ENCODE measurements at places on chromosomes 4 and X.
A peak's percentile ranks its signal among the peaks of the same experiment; 100 is the strongest.

DNA sequence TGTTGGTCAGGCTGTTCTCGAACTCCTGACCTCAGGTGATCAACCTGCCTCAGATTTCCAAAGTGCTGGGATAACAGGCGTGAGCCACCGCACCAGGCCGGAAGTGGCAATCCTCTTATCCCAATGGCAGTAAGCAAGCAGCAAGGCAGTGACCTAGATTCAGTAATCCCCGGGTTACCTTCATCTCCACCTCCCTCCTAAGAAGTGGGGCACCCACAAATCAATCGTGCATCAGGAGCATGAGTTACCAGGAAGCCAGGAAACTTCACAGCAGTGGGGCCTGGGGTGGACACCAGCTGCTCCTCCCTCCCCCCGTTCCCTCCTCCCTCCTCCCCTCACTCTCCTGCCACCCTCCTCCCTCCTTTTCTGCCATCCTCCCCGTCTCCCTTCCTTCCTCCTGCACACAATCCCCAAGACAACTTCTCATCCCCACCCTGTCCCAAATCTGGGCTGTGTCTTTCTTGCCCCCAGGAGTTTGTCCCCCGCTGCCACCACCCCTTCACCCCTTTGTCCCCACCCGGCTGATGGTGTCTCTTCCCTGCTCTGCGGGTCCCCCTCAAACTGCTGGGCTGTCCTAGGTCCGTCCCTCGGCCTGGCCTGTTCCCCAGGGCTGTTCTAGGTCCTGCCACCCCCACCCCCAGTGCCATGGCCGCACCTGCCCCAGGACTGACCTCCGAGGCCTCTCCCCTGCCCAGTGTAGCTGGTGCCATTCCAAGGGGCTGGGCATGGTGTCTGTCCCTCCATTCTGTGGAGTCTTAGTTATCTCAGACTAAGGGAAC lies 2.2 kb downstream of the PDE6B start:
- no peak for DNase-seq

- no peak for DNase-seq
These were observed 238.7 kb upstream of the NR3C2 start for GRCh38 chr4:148680884-148681283.

- DNase-seq, result peak; percentile 89
These were observed 367.2 kb downstream of the BMPR1B start for GRCh38 chr4:95124906-95125504.

- peak; percentile 70 for DNase-seq
These were observed 20.5 kb downstream of the PSMD10 start for GRCh38 chrX:108070891-108071290.

- DNase-seq, result no peak
These were observed 258.5 kb downstream of the PABPC4L start for GRCh38 chr4:133943081-133943480.

- DNase-seq, result no peak
These were observed 6.0 kb upstream of the PNMA6F start for GRCh38 chrX:153327561-153327960.

DNA sequence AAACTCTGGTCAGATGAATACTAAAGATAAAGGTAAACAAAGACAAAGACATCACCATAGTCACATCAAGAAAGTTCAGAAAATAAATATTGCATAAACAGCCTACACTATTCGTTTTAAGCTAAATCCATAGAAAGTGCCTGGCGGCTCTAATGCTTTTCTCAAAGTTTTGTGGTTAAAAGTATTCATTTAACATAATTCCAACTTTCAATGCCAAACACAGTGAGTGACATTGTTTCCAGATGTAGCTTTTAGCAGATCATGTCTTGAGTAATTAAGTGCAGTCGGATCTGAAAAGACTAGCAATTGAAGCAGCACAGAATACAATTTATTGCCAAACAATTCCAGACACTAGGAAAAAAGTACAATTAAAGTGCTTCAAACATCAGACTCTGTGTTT lies 287.1 kb upstream of the ADGRL3 start:
- DNase-seq, result no peak

DNA sequence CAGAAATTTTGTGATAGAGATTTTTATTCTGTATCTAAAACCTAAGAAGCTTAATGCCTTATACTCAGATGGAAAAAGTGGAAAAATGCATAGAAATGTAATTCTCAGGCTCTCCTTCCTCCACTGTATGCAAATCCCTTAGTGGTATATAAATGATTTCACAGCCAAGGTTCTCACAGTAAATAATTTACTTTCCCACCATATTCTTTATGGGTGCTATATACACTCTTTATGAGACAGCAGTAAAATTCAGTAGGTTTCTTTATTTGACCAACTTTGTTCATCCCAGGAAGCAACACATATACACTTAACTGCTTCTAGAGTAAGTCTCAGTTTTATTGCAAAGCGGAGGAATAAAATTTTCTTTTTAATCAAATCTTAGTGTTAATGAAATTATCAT lies 1399.7 kb downstream of the PCDH7 start:
- DNase-seq, result no peak

GRCh38 chr4:96189761-96190160 lies 349.9 kb downstream of the PDHA2 start:
- DNase-seq, result no peak

DNA sequence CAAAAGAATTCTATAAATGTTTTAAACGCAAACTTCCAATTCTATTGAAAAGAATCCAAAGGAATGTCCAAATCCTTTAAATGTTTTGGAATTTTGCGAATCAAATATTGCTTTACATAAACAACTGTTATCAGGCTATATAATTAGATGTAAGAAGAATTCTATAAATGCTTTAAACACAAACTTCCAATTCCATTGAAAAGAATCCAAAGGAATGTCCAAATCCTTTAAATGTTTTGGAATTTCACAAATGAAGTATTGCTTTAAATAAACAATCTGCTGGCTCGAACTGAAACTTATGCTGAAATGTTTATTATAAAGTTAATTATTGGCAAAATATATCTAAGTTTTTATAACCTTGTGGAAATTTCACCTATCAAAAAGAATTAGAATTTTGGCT lies 16.1 kb downstream of the DAPP1 start:
- DNase-seq, result no peak

DNA sequence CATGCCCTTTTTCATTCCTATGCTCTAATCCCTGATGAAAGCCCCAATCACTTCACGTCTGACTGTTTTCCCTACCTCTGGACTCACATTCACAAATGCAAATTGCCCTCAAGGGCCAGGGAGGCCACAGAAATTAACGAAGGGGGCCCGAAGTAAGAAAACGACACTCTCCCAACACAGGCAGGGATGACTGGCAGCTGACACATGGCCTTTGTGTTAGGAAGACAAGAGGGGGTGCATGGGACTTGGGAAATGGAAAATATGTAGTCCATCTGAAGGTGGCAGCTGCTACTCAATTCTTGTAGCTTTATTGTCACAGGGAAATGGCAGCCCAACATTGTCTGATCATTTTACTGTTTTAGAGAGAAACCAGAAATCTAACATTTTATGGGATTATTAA lies 12.3 kb upstream of the SPARCL1 start:
- no peak for DNase-seq

DNA sequence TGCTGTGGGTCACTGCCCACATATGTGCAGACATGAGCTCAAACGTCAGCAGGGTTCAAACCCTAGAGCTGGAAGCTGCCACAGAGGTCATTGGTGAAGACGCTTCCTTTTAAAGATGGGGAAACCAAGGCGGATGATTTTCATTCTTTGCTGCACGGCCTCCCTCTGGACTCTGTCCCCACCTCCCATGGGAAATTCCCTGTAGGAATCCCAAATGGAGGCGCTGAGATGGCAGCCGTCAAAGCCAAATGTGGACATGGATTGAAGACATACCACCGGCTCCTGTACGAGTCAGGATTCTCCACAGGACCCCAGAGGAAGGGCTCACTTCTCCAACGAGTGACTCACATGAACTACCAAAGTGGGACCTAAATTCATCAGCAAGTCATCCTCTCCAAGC lies 286.4 kb downstream of the CRLF2 start:
- no peak for DNase-seq

- no peak for DNase-seq
These were observed 66.6 kb upstream of the NAF1 start for GRCh38 chr4:163233321-163233720.

GRCh38 chr4:1178300-1179088 lies 6.1 kb upstream of the SPON2 start:
- DNase-seq, result no peak

DNA sequence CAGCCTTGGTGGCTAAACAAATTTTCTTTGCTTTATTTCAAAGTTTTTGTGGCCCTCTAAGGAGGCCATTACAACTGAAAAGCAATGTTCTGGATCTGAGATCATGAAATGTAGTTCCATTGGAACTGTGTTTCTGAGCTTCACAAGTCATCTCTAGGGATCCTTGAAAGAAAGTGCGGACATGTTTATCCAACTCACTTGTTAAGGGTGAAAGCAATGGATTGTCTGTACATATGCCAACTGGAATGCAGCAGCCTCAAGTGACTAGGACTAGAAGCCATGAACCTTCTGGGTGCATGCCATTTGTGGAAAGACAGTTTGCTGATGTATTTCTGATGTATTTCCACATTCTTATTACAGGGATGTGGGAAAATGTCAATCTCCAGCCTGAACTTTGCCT lies 36.7 kb upstream of the KLHL13 start:
- DNase-seq, result no peak

- no peak for DNase-seq
These were observed 320.1 kb upstream of the NDST4 start for GRCh38 chr4:115433491-115433890.

DNA sequence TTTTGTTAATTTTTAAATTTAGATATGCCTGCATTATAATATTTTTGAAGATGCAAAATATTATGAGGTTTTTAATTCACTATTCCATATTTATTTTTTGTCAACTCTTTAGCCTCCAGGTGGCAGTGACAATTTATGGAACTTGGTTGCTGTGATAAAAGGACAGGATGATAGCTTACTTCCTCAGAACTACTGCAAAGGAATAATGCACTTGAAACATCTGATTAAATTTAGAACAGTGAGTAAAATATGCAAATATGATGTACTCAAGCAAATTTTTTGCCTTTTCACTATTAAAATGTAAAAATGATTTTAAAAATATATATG lies 45.1 kb downstream of the SPATA4 start:
- DNase-seq, result peak; percentile 56

- peak; percentile 77 for DNase-seq
These were observed 192.9 kb downstream of the ARHGAP10 start for GRCh38 chr4:147924604-147925412.

- peak; percentile 65 for DNase-seq
These were observed 132.8 kb upstream of the FUNDC1 start for GRCh38 chrX:44675362-44676024.

GRCh38 chr4:74934888-74935287 lies 2.0 kb downstream of the PARM1 start:
- no peak for DNase-seq

DNA sequence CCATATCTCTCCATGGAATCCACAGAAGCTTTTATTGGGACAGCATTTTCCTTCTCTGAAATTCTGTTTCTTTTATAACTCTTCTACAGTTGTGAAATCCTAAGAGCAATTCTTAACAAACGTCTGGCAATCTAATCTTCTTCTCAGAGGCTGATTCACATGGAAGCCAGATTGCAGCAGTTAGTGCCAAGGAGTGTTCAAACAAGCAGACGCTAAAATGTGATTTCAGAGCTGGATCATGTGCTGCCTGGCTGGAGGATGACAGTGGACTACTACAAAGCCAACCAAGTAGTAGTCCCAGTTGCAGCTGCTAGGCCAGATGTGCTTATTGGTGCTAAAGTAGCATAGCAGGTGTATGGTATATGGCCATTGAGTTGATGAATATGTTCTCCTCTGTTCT lies 27.7 kb upstream of the GLRB start:
- peak; percentile 85 for DNase-seq

- no peak for DNase-seq
These were observed 40.9 kb downstream of the RPA4 start for GRCh38 chrX:96924581-96924980.

DNA sequence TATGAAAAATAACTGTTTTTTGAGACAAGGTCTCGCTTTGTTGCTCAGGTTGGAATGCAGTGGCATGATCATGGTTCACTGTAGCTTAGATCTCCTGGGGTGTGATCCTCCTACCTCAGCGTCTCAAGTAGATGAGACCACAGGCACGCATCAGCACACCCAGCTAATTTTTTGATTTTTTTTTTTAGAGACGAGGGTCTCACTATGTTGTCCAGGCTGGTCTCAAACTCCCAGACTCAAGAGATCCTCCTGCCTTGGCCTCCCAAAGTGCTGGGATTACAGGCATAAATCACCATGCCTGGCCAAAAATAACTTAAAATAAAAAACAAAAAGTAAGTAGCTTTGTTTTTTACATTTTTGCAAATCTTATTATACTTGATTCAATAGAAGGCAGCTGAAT lies 63.3 kb downstream of the NOCT start:
- no peak for DNase-seq

DNA sequence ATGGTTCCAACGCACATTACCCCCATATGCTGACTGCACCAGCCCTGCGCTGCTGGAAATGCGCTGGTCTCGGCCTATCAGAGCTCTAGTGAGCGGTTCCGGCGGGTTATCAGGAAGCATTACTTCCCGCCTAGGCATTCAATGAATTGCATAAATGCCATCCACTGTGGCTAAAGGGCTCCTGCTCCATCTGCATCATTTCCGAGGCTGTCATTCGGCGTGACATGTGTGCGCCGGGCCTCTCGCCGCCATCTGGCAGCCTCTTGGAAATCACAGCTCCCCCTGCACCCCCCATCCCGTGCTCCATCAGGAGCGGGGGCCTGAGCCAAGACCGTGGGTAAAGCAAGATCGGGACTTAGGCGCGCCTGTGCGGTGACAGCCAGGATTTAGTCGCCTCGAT lies 64.4 kb downstream of the SEPSECS start:
- DNase-seq, result no peak

DNA sequence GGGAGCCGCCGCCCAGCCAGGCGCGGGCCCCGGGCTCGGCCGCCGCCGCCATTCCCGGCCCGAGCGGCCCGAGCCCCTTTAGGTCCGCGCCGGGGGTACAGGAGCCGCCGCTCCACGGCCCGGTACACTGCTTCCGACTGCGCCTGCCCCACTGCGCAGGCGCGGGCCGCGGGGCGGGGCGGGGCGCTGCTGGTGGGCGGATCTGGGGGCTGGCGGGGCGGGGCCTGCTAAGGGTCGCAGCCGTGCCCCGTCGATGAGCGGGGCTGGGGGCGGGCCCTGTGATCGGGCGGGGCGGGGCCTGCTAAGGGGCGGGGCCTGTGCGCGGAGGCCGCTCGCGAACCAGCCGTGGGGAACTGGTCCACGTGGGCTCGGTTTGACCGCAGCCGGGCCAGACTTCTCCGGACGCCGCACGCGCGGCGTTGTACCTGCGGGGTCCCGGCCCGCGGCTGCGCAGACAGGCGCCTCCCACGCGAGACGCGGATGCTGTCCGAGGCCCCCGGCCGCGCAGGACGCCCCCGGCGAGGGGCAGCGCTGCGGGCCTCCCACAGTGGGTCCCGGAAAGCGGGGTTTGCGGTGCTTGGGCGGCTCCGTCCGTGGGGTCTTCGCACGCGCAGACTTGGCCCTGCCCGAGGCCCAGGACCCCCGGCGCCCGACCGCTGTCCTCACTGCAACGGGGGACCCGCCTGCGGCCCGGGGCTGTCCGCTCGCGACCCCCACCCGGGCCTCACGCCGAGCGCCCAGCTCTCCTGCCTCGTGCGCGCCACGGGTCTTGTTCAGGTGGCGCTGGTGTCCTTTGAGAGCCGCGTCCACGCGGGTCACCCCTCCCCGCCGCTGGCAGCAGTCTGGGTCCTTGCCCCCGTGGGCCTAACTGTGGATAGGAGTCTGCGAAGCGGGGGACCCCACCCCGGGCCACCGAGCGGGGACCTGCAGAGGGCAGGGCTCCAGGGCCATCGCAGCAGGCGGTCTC lies at the start of gene DGKQ:
Gene DGKQ (minus strand): TSS at position 139 of the 967 bp plus-strand sequence. CDS start 87 bp downstream, at position 52.
- DNase-seq, result peak; percentile 88

GRCh38 chrX:38326086-38326485 lies 1.2 kb downstream of the RPGR start:
- no peak for DNase-seq

- DNase-seq, result peak; percentile 74
These were observed 433 bp upstream of the COQ2 start for GRCh38 chr4:83285055-83285407.

Data from choroid plexus epithelial cell (primary cell).